Activated naive CD8-positive, alpha-beta T cell treated with anti-CD3 and anti-CD28 coated beads, Interleukin-2, amount 50 U/mL, for 16 hours (primary cell): ENCODE measurements at places on chromosomes 3 and 15.

GRCh38 chr3:146575636-146576035, 29.5 kb downstream of the PLSCR5 start:
- DNase-seq: no peak

DNA sequence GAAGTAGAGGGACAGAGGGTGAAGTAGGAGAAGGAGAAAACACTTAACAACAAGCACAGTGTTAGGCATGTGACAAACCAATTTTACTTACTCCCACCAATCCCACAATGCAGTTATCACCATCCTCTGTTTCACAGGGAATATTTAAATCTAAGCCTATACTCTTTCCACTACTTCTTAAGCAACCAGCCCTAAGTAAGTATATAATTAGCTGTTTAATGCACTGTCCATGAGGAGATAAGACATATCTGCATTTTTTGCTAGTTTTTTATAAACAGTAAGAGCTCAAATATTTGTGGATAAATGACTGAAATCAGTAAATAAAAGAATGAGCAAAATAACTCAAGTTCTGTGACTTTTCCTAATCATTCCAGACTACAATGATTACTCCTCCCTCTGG, 62.7 kb downstream of the GSK3B start:
- no peak for DNase-seq

- no peak for DNase-seq
Measured at GRCh38 chr15:92968926-92969651, 69.0 kb downstream of the CHD2 start.

DNA sequence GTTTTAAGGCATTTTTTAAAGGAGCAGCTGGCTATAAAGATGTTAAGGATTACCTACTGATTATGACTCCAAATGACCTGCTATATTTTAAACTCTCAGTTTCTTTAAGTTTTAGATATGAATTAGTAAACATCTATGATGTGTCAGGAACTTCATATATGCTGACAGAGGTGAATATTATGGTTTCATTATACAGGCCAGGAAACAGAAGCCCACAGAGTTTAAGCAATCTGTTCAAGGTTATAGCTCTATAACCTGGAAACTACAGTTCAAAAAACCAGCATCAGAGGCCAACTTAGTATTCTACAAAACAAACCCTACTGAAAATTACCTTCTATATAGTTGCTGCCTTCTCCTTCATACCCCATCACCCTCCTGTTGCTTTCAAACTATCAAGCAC, 17.4 kb downstream of the PLSCR4 start:
- DNase-seq: no peak

DNA sequence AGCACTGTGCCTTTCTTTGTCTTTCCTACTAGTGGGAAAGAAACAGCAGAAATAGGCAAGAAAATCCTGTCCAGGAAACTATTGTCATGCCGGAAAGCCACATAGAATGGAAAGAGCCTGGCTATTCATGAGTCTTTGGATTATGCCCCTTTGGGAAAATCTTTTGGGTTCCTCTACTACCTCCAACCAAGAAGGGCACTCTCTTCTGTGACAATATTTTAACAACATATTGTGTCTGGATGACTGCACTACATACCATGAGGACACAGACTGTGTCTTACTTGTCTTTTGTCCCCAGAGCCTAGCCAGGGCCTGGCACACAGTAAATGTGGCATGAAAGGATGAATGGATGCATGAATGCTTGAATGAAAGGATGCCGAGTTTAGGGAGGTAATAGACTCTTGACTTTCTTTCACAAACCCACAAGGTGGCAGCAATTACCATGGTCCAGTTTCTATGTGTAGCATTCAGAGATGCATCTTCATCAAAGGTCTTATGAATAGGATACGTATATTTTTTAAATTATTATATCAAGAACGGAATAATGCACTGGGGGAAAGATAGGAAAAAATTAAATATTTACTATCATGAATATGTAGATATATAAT, 30.3 kb downstream of the ARL14 start:
- DNase-seq: no peak
